ENCODE measurements at places on chromosomes 5 and 9.
A peak's percentile ranks its signal among the peaks of the same experiment; 100 is the strongest.

DNA sequence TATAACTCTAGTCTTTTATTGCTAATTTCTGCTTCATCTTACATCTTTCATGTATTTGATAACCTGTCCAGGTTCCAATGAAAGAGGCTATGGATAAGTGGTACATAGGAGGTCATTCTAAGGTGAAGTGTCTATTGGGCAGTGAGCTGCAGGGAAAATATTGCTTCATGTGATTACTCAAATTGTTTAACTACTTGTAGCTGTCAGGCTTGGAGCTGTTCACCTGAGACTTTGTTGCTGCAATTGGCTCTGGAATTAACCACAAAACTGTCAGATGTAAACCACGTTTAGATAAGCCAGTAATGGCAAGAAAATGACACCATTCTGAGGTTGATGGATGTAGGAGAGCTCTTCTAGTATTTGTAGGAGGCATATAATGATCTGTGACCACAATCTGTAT, 26.0 kb downstream of the ADAMTSL1 start:
- no peak overlapping the region for H3K27ac ChIP-seq
- no peaks in the 10 kb centered on the region for H3K27me3 ChIP-seq
- H3K36me3 ChIP-seq: no peaks in the 10 kb centered on the region
- no peaks in the 10 kb centered on the region for H3K4me1 ChIP-seq

- H3K36me3 ChIP-seq: no peaks in the 10 kb centered on the region
- no peak for DNase-seq
- H3K4me3 ChIP-seq: no peak overlapping the region
- H3K4me1 ChIP-seq: no peaks in the 10 kb centered on the region
Measured at GRCh38 chr5:58484505-58484904, 6.7 kb upstream of the GAPT start.

DNA sequence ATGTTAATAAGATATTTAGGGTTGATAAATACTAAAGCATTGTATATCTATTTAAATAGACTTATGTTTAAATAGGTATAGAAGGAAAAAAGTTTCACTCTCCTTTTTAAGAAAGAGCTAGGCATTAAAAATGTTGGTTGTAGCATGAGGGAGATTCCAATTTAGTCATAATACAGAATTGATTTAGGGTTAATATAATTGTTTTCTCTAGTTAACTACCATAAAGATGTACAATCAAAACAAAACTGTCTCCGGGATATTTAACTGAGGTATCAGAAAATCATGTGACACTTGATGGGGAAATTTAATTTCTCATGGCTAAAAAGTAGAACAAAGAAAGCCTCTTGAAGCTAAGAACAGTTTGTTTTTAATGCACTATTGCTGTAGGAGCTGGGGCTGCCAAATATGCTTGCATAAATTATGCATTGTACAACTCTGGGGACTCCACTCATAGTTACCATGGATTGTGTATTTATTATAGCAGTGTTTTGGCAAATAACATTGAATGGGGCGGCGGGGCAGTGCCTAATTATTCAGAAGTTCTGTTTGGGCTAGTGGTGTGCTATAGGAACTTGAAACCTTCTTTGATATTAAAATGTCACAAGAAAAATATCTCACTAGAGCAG, 44.2 kb downstream of the SMC2 start:
- no peak overlapping the region for H3K4me3 ChIP-seq
- H3K36me3 ChIP-seq: no peaks in the 10 kb centered on the region
- no peak for DNase-seq
- H3K27me3 ChIP-seq: no peaks in the 10 kb centered on the region
- no peak overlapping the region for H3K27ac ChIP-seq
- H3K4me1 ChIP-seq: no peaks in the 10 kb centered on the region

GRCh38 chr9:133771486-133772482, 33.6 kb upstream of the SARDH start:
- no peaks in the 10 kb centered on the region for H3K36me3 ChIP-seq
- H3K27me3 ChIP-seq: no peaks in the 10 kb centered on the region
- no peaks in the 10 kb centered on the region for H3K4me1 ChIP-seq
- H3K27ac ChIP-seq: no peak overlapping the region
- no peak overlapping the region for H3K4me3 ChIP-seq

- no peak overlapping the region for H3K27ac ChIP-seq
- H3K4me3 ChIP-seq: no peak overlapping the region
- H3K27me3 ChIP-seq: no peaks in the 10 kb centered on the region
- DNase-seq: no peak
- H3K36me3 ChIP-seq: no peaks in the 10 kb centered on the region
Measured at GRCh38 chr5:66551338-66551737, 44.9 kb upstream of the MAST4 start.

DNA sequence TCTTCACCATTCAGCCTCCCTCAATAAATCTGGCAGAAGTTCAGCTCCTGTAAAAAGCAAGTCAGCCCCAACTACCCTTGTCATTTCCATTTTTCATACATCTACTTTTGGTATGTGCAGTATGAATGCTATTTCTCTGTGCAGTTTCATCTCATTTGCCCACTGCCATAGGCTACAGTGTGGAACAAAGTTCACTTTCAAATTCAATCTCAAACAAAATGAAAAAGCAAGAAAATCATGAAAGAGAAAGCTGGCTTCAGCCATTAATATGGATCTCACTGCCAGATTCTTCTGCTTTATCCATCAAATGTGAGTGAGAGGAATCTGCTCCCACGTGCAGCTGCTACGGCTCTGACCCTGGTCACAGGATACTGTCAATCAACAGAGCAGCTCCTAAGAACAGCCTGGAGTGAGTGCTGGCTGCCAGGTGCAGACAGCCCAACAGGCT, 494.2 kb downstream of the ZNF608 start:
- no peaks in the 10 kb centered on the region for H3K4me1 ChIP-seq
- no peak overlapping the region for H3K4me3 ChIP-seq
- no peaks in the 10 kb centered on the region for H3K27me3 ChIP-seq
- H3K27ac ChIP-seq: peak overlapping the region; percentile 41

DNA sequence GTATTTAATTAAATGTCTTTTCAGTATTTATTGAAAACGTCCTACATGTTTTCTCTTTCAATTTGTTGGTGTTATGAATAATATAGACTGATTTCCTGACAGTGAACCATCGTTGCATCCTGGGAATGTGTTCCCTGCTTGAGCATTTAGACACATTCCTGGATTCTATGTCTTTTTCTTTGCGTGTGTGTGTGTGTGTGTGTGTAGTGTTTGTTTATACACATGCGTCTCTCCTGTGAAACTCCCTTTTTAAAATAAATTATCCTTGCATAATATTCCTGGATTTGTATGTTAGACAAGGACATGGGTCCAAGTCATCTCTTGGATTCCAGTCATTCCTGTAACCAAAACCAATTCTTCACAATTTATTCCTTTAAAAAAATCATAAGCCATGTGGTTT, 153.4 kb downstream of the HSPA4 start:
- H3K4me1 ChIP-seq: 0 out of 2 replicates have a peak, but pooled peaks cover 4% of the 10 kb centered on the region
- H3K27ac ChIP-seq: no peak overlapping the region
- H3K27me3 ChIP-seq: no peaks in the 10 kb centered on the region
- H3K4me3 ChIP-seq: no peak overlapping the region
- no peak for DNase-seq

DNA sequence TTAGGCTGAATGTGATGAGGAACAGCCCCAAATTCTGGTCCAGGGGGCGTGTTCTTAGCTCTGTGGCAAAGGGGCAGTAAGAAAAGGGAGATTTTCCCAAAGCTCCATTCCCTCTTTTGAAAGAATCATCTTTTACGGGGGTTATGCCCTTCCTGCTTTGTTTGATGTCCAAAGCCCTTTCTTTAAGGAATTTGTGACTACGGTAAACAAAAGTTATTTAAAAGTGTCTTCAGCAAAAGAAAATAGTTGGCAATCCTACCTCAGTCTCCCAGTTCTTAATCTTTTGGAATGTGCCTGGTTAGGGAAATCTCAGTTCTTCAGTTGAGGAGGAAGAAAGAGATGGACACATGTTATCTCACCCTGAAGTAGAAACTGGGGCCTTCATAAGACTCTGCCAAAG, 24.4 kb upstream of the ARSI start:
- no peaks in the 10 kb centered on the region for H3K4me1 ChIP-seq
- DNase-seq: no peak
- H3K27ac ChIP-seq: no peak overlapping the region
- no peaks in the 10 kb centered on the region for H3K36me3 ChIP-seq

DNA sequence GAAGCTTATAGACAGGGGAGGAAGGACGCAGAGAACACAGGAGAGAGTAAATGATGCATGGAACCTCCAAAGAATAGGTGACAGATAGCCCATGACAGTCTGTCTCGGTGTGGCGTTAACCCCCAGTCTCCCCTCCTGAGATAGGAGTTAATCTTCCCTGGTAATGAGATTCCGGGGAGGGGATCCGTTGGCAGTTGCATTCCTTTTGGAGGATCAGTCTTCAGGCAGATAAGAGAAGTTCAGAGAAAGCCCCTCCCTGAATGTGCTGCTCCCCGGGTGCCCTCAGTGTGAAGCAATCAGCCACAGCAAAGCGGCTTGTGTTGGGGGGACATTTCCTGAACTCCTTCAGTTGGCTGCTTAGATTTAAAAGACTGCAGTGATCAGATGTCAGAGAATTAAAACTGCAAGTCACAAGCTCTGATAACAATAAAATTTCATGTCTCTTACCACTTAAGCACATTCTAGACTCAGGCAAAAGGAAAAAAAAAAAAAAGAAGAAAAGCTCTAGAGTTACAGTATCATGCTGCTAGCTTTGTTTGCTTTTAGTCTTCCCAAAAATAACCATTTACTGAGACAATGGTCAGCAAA, 121.1 kb downstream of the EGFLAM start:
- H3K36me3 ChIP-seq: no peaks in the 10 kb centered on the region
- H3K27me3 ChIP-seq: peaks cover 21% of the 10 kb centered on the region
- no peak overlapping the region for H3K27ac ChIP-seq
- no peaks in the 10 kb centered on the region for H3K4me1 ChIP-seq
- H3K4me3 ChIP-seq: no peak overlapping the region

GRCh38 chr5:123414974-123415373, 8.2 kb downstream of the CEP120 start:
- H3K27ac ChIP-seq: no peak overlapping the region
- peaks cover 6% of the 10 kb centered on the region for H3K36me3 ChIP-seq
- H3K27me3 ChIP-seq: no peaks in the 10 kb centered on the region
- no peak for DNase-seq

- no peak overlapping the region for H3K27ac ChIP-seq
- H3K4me3 ChIP-seq: no peak overlapping the region
- no peak for DNase-seq
- no peaks in the 10 kb centered on the region for H3K36me3 ChIP-seq
- no peaks in the 10 kb centered on the region for H3K27me3 ChIP-seq
- no peaks in the 10 kb centered on the region for H3K4me1 ChIP-seq
Measured at GRCh38 chr9:113828221-113828620, 47.9 kb upstream of the ZNF618 start.

GRCh38 chr5:97547430-97547829, 364.4 kb upstream of the RIOK2 start:
- H3K4me1 ChIP-seq: no peaks in the 10 kb centered on the region
- DNase-seq: no peak
- H3K27ac ChIP-seq: no peak overlapping the region

GRCh38 chr5:69129413-69129812, 35.6 kb downstream of the SLC30A5 start:
- H3K4me3 ChIP-seq: no peak overlapping the region
- no peak overlapping the region for H3K27ac ChIP-seq
- DNase-seq: no peak
- H3K36me3 ChIP-seq: peaks cover 23% of the 10 kb centered on the region
- H3K4me1 ChIP-seq: no peaks in the 10 kb centered on the region

- H3K4me3 ChIP-seq: peak overlapping the region; percentile 96
- H3K4me1 ChIP-seq: peaks cover 27% of the 10 kb centered on the region
- DNase-seq: no peak
- no peaks in the 10 kb centered on the region for H3K27me3 ChIP-seq
- peak overlapping the region; percentile 96 for H3K27ac ChIP-seq
Measured at GRCh38 chr9:37421914-37422288, 595 bp upstream of the GRHPR start.

GRCh38 chr5:57783693-57784092, 301.1 kb upstream of the ACTBL2 start:
- peaks cover 12% of the 10 kb centered on the region for H3K4me1 ChIP-seq
- no peak for DNase-seq
- no peaks in the 10 kb centered on the region for H3K36me3 ChIP-seq
- no peaks in the 10 kb centered on the region for H3K27me3 ChIP-seq

DNA sequence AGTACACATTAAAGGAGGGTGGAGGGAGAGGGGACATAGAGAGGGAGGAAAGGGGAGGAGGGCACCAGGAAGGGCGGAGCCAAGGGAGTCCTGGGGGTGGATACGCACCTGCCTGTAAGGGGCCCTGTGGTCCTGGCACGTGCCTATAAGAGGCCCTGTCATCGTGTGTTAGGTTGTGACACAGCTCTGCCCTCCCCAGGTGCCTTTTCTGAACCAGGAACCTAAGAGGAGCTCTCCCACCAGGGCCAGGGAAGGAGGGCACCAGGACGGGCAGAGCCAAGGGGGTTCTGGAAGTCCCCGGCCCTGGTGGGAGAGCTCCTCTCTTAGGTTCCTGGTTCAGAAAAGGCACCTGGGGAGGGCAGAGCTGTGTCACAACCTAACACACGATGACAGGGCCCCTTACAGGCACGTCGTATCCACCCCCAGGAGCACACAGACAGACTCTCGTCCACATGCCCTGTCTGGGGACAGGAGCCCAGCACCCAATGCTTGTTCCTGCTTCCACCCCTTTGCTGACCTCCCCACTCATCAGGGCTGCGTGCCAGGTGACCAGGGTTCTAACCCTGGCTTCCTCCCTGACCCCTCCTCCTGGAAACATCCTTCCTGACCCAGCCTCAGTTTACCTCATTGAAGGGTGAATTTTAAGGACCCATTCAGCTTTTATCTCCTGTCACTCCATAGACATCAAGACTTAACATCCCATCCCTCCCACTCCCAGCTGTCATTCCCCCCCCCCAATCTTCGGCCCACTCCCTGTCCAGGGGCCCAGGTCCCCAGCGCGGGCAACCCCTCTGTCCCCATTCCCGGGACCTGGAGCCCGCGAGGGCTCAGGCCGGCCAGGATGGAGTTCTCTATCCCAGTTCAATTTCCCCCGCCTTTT, 12.9 kb upstream of the OLFM1 start:
- H3K4me3 ChIP-seq: no peak overlapping the region
- no peak for DNase-seq
- no peaks in the 10 kb centered on the region for H3K36me3 ChIP-seq
- no peaks in the 10 kb centered on the region for H3K27me3 ChIP-seq
- H3K4me1 ChIP-seq: no peaks in the 10 kb centered on the region
- no peak overlapping the region for H3K27ac ChIP-seq

- no peak overlapping the region for H3K4me3 ChIP-seq
- no peaks in the 10 kb centered on the region for H3K4me1 ChIP-seq
- DNase-seq: no peak
- H3K27me3 ChIP-seq: no peaks in the 10 kb centered on the region
Measured at GRCh38 chr5:45533663-45534062, 162.5 kb downstream of the HCN1 start.

- no peak overlapping the region for H3K27ac ChIP-seq
- H3K4me3 ChIP-seq: no peak overlapping the region
- H3K36me3 ChIP-seq: no peaks in the 10 kb centered on the region
- no peaks in the 10 kb centered on the region for H3K4me1 ChIP-seq
- no peak for DNase-seq
Measured at GRCh38 chr9:75540185-75540584, 350.3 kb upstream of the PCSK5 start.

GRCh38 chr5:78648359-78649210, at the start of gene LHFPL2:
LHFPL2 (minus strand) TSS chr5:78648772; CDS start chr5:78510213, 138,559 bp downstream.
- H3K36me3 ChIP-seq: no peaks in the 10 kb centered on the region
- DNase-seq: no peak
- no peaks in the 10 kb centered on the region for H3K27me3 ChIP-seq
- H3K4me1 ChIP-seq: peaks cover 23% of the 10 kb centered on the region
- H3K27ac ChIP-seq: peak within 1 kb of the TSS; percentile 80
- peak within 1 kb of the TSS; percentile 88 for H3K4me3 ChIP-seq

All from Panc1 (cell line).